ENCODE measurements at places on chromosomes 1 and 21.

- DNase-seq: no peak
Observed at GRCh38 chr21:36747815-36748383, 49.0 kb downstream of the SIM2 start.

GRCh38 chr1:19872190-19872589 is 10.0 kb upstream of the OTUD3 start:
- DNase-seq: no peak

- no peak for DNase-seq
Observed at GRCh38 chr1:204476563-204476962, 18.0 kb downstream of the PIK3C2B start.

- DNase-seq: no peak
Observed at GRCh38 chr1:12617901-12618660, at the start of gene DHRS3. TSS of gene DHRS3 (minus strand) at chr1:12618210. CDS start at chr1:12617348, 862 bp downstream.

GRCh38 chr1:19809044-19809750 is 5.9 kb downstream of the RNF186 start:
- DNase-seq: no peak

DNA sequence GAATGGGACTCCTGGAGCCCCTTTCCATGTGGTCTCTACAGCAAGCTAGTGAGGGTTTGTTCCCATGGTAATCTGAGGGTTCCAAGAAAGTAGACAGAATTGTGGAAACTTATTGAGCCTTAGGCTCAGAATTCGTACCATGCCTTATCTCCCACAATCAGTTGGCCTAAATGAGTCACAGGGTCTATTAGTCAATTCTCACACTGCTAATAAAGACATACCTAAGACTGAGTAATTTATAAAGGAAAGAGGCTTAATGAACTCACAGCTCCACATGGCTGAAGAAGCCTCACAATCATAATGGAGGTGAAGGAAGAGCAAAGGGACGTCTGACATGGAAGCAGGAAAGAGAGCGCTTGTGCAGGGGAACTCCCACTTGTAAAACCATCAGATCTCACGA is 106.6 kb upstream of the CXADR start:
- no peak for DNase-seq

- DNase-seq: no peak
Observed at GRCh38 chr1:49333906-49334305, 557.2 kb upstream of the BEND5 start.
